Stimulated activated naive CD4-positive, alpha-beta T cell treated with Interleukin-2 at 50 U/mL for 16 hours (primary cell): ENCODE measurements at places on chromosomes 2 and 18.

GRCh38 chr2:200367155-200367554 is 60.7 kb downstream of the SPATS2L start:
- no peak for DNase-seq

DNA sequence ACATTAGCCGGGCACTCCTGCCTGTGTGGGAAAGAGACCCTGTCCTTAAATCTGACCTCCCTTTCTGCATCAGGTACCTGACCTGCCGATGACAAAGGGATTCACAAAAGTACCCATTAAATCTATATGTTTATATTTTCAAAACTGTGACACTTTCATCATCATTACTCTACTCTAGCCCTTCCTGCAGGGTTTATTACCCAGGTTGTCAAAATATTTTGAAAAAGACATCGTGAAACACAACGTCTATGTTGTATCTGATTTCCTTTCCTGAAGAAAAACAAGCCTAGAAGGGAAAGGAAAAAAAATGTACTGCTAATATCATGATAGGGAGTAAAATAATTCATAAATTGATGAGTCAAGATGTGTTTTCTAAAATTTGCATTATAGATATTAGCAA is 15.2 kb upstream of the KYNU start:
- DNase-seq, result no peak

DNA sequence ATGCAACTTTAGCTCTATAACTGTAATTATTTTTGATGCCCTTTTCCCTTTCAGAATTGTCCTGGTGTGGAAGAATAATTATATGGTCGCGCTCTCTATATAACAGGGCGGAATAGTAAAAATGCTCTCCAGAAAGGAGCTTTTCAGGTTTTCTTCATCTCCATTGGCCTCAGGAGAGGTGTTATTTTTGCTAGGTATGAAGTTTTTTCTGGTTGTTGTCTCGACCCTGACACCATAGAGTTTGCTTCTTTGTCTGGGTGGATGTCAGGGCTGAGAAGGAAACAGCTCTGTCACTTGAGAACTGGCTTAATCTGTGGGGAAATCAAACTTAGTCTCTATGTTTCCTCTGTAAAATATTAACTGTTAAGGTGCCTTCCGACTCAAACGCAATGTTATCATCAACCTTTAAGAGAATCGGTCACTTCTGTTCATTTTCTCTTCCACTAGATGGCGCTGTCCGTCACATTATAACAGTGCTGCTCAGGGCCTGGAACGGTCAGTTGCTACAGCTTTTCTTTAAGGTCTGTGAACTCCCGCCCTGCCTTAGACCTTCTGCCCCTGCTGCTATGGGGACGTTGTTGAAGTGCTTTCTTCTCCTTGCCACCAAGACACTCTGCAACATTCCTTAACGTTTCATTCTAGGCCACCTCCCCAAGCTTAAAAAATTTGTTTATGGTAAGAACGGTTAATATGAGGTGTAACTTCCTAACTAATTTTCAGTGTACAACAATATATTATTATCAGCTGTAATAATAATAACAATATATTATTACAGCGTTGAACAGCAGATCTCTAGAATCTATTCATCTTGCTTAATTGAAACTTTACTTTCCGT is 23.8 kb upstream of the SERPINB12 start:
- peak; percentile 39 for DNase-seq

- no peak for DNase-seq
These were observed 105.2 kb upstream of the OTOS start for GRCh38 chr2:240245706-240246105.

GRCh38 chr2:28638102-28638501 is 113.5 kb upstream of the PPP1CB start:
- no peak for DNase-seq

- DNase-seq, result no peak
These were observed 233.1 kb upstream of the POU3F3 start for GRCh38 chr2:104620801-104621200.

DNA sequence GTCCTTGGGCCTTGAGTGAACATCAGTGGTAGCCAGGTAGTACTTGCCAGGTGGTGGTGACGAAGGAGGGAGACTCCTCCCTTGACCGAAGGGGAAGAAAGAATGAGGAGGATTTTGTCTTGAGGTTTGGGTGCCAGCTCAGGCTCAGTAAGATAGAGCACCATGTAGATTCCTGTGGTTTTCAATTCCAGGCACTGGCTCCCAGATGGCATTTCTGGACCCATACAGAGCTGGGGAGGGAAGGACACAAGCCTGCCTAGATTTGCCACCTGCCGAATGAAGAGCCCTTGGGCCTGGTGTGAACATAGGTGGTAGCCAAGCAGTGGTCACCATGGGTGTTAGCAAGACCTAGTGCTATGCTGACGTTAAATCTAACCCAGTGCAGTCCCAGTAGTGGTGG is 108.8 kb upstream of the UBE2E3 start:
- DNase-seq, result no peak

DNA sequence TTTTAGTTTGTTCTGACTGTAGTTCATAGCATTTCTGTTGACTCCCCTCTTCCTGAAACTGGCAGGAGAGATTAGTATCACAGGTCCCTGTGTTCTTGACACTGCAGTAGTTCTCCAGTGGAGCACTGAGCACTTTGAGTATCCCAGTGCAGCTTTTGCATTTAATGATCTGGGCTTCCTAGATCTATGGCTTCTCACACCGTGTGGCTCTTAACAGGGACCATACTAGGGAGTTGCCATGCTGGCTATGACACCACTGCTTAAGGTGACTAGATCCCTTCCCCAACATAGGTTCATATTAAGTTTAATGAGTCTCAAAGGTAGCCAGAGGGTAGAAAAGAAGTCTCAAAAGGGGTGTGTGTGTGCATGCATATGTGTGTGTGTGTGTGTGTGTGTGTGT is 6.2 kb upstream of the MSTN start:
- no peak for DNase-seq

- no peak for DNase-seq
These were observed 40.4 kb downstream of the KIDINS220 start for GRCh38 chr2:8796878-8797550.

DNA sequence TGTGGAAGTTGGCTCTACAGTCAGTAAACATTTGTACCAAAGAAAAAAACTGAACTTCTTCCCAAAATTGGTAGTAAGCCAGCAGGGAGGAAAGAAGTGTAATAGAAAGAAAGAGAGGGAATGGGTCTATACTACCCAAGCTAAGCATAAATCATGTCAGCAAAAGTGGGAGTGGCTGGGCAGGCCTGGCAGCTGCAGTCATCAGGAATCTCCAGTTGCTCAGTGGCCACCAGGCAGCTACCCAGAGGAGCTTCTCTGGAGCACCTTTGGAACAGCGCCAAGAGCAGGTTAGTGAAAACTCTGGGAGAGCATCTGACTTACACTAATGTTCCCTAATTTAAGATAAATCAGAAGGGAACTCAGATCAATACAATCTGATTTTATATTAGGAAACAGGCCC is 14.3 kb downstream of the FRZB start:
- no peak for DNase-seq

DNA sequence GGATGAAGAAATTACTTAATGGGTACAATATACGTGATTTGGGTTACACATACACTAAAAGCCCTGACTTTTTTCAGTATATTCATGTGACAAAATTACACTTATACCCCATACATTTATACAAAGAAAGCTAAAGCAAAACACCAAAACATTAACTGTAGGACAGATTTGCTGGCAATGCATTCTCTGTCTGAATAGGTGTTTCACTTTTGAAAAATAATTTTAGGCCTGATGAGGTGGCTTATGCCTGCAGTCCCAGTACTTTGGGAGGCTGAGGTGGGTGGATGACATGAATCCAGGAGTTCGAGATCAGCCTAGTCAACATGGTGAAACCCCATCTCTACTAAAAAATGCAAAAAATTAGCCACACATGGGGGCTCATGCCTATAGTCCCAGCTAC is 301.5 kb upstream of the FAM98A start:
- DNase-seq, result no peak

- no peak for DNase-seq
These were observed 256.4 kb downstream of the ACKR3 start for GRCh38 chr2:236825989-236826510.

DNA sequence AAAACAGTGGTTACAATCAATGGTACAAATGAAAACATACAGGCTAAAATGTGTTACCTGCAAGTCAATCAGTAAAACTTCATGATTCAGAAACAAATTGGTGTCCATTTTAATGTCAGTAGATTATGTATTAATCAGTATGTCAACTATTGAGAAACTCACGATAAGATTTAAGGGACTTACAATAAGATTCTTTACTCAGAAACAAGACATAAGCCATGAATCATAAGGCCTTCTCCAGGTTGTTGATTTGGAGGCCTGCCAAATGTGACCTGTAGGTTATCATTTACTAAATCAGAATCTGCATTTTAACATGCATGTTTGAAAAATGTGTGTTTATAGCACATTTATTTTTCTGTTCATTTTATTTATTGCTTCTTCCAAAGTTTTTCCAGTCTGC is 623.1 kb downstream of the CCDC85A start:
- DNase-seq, result no peak

DNA sequence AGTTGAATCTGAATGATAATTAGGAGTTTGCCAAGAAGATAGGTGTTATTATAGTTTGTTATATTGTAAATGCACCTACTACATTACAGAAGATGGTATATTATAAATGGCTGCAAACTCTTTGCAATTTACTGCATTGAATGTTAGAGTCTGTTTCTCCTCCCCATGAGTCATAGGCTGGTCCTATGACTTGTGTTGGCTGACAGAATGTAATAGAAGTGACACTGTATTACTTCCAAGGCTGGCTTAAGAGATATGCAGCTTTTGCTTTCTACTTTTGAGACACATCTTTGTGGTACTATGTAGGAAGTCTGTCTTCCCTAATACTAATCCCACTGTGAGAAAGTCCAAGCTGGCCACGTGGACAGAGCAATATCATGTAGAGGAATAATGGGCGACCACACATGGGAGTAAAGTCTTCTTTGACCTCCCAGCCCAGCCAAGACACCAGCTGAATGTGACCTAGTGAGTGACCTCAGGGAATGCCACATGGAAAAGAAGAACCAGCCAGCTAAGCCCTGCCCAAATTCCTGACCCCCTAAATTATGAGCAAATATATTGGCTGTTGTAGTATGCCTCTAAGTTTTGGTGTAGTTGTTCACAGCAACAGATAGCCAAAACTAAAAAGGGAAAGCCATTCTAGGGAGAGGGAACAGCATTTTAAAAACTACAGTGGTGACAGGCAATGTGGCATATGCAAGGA is 6.8 kb upstream of the DDX1 start:
- DNase-seq, result no peak

- DNase-seq, result no peak
These were observed 78.8 kb downstream of the FHOD3 start for GRCh38 chr18:36376361-36376760.

GRCh38 chr2:140491876-140492275 is 1638.9 kb downstream of the LRP1B start:
- no peak for DNase-seq
